ENCODE measurements at places on chromosomes 2 and 18.
A peak's percentile ranks its signal among the peaks of the same experiment; 100 is the strongest.

- DNase-seq, result no peak
Measured at GRCh38 chr2:241088791-241089732, 13.0 kb downstream of the MTERF4 start.

GRCh38 chr18:12608301-12608700, 49.6 kb downstream of the SPIRE1 start:
- DNase-seq, result no peak

GRCh38 chr18:48892146-48892855, 58.5 kb downstream of the SMAD7 start:
- no peak for DNase-seq

DNA sequence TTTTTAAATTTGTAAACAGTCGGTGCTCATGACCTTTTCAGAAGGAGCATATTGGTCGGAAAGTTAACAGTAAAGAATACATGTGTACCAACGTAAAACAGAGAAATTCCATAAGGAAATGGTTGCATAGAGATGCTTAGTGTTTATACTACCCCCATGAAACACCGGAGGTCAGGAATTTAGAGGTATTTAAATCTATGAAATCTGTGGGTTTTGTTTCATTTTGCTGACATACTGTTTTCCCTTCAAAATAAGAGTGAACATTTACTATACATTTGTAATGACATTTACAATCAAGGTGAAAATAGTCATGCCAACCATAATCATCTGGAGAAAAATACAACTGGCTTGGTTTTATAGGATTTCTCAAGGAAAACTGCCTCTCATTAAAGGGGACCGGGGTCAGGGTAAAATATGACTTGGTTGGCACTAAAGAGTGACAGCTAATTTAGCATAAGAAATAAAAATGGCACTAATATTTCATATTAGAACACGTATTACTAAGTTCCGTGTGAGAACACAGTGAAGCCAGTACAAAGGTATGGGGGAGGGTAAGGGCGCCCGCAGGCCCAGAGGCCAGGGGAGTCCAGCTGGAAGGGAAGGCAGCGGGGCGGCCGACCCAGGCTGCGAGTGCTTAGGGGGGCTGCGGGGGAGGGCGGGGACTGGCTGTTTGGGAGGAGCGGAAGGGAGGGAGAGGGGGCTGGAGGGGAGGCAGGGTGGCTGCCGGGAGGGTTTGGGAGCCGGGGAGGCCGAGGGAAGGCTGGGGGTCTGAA, 1.1 kb upstream of the RNU4ATAC start:
- DNase-seq, result peak; percentile 20

DNA sequence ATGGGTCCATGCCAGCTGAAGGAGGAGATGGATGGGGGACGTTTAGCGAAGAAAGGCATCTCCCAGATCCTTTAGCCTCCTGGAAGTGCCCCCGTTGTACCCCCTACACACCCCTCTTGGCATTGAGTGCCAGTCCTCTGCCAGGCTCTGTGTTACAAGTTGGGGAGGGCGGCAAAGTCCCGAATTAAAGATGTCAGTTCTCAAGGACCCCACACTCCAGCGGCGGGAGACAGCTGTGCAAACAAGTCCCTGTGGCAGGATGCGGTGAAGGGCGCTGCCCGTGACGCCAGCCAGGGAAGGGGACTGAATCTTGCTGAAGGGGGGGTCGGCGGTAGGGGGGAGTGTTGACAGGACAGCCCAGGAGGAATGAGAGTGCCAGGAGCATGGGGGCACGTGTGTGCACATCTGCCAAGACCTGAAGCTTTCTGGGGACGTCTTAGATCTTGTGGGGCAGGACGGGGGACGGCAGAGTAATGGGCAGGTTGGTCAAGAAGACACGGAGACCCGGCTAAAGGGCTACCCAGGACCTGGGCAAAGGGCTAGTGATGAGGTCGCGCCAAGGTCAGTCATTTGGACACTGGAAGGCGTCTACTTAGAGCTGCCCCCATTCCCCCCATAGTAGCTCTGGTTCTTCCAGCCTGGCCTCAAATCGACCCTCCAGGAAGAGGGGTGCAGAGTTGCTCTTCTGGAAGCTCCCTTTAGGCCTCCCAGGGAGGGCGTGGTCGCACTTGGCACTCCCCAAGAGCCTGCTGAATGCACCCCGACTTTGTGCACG, 2.8 kb upstream of the CTDSP1 start:
- DNase-seq, result peak; percentile 47

DNA sequence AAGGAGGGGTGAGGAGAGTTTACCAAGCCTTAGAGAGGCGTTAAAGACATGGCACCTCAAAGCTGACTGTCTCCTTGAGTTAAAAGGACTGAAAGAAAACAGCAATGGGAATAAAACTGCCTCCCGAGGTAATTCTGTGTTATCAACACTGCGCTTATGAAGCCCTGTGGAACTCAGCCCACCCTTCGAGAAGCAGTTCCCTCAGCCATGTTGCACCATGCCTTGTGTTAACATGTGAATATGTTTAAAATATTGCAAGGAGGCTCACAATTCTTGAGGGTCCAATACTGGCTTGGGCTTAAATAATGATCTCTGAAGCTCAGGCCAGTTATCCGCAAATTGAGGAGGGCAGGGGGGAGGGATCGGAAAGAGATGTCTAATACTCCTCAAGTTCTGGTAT, 14.7 kb downstream of the KLF7 start:
- no peak for DNase-seq

GRCh38 chr18:59606193-59607077, 90.8 kb downstream of the CCBE1 start:
- DNase-seq, result no peak

GRCh38 chr2:9779596-9780264, 63.5 kb upstream of the TAF1B start:
- DNase-seq, result peak; percentile 56

DNA sequence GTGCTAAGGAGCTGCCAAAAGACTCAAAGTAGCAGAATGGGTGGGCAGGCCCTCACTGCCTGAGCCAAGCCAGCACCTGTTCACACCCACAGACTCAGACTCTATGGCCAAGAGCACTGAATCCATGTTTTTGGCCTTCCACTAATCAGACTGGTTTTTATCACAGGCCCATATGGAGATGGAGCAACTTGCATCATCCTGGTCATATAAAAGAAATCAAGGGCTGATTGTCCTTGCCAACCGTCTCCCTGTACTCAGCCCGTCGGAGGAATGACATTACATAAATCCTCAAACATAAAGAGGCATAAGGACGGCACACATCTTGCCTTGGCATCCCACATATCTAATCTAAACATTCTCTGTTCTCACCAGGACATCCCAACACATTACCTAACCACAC, 66.7 kb downstream of the MARCHF4 start:
- no peak for DNase-seq

GRCh38 chr2:37688771-37689468, 17.5 kb upstream of the CDC42EP3 start:
- no peak for DNase-seq

All from stimulated activated naive CD4-positive, alpha-beta T cell treated with Interleukin-2 at 50 U/mL for 16 hours (primary cell).